Smooth muscle cell of trachea (primary cell): ENCODE measurements at places on chromosomes 2 and 18. TPM values are rescaled to one million over a fixed set of nuclear protein-coding genes. Genes with fewer than 3 reads are reported as not detected.

FBLN7 gene
- total RNA-seq = 0.17 and 0.29 TPM in 2 replicates

HMSD gene
- 0.15 and 0.17 TPM in 2 replicates for total RNA-seq

ARL4C gene
- total RNA-seq = 25.3 and 74.6 TPM in 2 replicates

ADCYAP1 gene
- not detected in 2 replicates for total RNA-seq

ZNF638 gene
- 97.6 and 130 TPM in 2 replicates for total RNA-seq

MMADHC gene
- 168 and 216 TPM in 2 replicates for total RNA-seq

PSMA8 gene
- total RNA-seq = not detected in 2 replicates

CHRNG gene
- total RNA-seq = not detected in 2 replicates

GALNT13 gene
- 0.17 TPM in 1 of 2 replicates, not detected in the other for total RNA-seq

SGPP2 gene
- total RNA-seq = not detected in 2 replicates

DSG3 gene
- total RNA-seq = under 0.01 TPM in 2 replicates

C2orf72 gene
- 0.17 TPM in 1 of 2 replicates, not detected in the other for total RNA-seq

HOXD9 gene
- total RNA-seq = 0.17 TPM in 1 of 2 replicates, not detected in the other

CXCR2 gene
- not detected in 2 replicates for total RNA-seq

POTEF gene
- total RNA-seq = not detected in 2 replicates

CHST9 gene
- not detected in 2 replicates for total RNA-seq

FBXO48 gene
- 0.29 and 0.33 TPM in 2 replicates for total RNA-seq

LINC00305 gene
- total RNA-seq = not detected in 2 replicates

B4GALT6 gene
- 2.6 and 6.0 TPM in 2 replicates for total RNA-seq

COQ10B gene
- 37.9 and 42.3 TPM in 2 replicates for total RNA-seq

LOXL3 gene
- total RNA-seq = 27.3 and 53.9 TPM in 2 replicates

C1QL2 gene
- not detected in 2 replicates for total RNA-seq

SLC9A4 gene
- not detected in 2 replicates for total RNA-seq

INHBB gene
- total RNA-seq = not detected in 2 replicates
